ENCODE measurements at places on chromosomes 7 and 10. TPM values are rescaled to one million over a fixed set of nuclear protein-coding genes. Genes with fewer than 3 reads are reported as not detected.

Gene ITGA8
- total RNA-seq, result not detected

Gene GSTO2
- 12.0 TPM for total RNA-seq

Gene HACD1
- 25.0 TPM for total RNA-seq

GRCh38 chr10:43461950-43462349 lies 25.0 kb downstream of the ZNF487 start:
- DNase-seq, result no peak

DNA sequence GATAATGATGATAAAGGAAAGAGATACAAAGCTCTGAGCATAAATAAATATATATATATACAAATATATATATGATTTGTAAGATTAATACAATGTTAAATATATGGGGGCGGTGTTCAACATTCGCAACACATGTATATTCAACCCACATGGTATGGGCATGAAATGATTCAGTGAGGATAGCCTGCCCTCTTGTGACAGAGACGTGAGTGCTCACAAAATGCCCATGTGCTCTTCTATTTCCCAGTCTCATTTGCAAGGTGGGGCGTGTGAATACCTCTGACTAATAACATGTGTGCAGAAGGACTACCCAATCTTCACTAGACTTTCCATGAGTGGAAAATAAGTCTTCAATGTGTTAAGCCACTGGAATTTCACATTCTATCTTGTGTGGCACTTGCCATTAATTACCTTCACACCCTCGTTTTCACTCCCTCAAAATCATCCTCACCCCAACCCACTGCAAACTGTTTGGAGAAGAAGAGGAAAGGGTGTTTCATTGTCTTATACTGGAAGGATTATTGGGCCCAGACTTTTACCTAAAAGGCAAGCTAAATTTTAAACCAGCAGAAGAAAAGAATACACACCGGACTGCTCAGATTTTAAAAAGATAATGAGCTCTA lies 26.9 kb downstream of the ASAH2 start:
- DNase-seq, result peak; percentile 42
